ENCODE measurements at places on chromosomes 7 and 10. TPM values are rescaled to one million over a fixed set of nuclear protein-coding genes. Genes with fewer than 3 reads are reported as not detected.

The TUBB8 gene
- polyA plus RNA-seq: 0.59 TPM

The SEPTIN7 gene
- polyA plus RNA-seq: 570 TPM

The CPEB3 gene
- polyA plus RNA-seq: 2.5 TPM

The RGS10 gene
- 42.7 TPM for polyA plus RNA-seq

The MRPS24 gene
- polyA plus RNA-seq: 136 TPM

The ZNF804B gene
- polyA plus RNA-seq: not detected

The OR2A5 gene
- polyA plus RNA-seq: not detected

The PNLIP gene
- polyA plus RNA-seq: not detected

The CALML3 gene
- polyA plus RNA-seq: not detected

The WDFY4 gene
- 78.7 TPM for polyA plus RNA-seq

The HACD1 gene
- polyA plus RNA-seq: not detected

The KEL gene
- polyA plus RNA-seq: not detected

The EPO gene
- polyA plus RNA-seq: not detected

The TMEM140 gene
- polyA plus RNA-seq: 34.7 TPM

The TRPV5 gene
- polyA plus RNA-seq: not detected

The ECHS1 gene
- polyA plus RNA-seq: 117 TPM

The PLEKHS1 gene
- polyA plus RNA-seq: not detected

The SPDYE8 gene
- 0.19 TPM for polyA plus RNA-seq

The HOXA6 gene
- 0.39 TPM for polyA plus RNA-seq

The IQUB gene
- not detected for polyA plus RNA-seq

The EGFR gene
- polyA plus RNA-seq: not detected

The LRIT1 gene
- not detected for polyA plus RNA-seq

The ZNF716 gene
- not detected for polyA plus RNA-seq

The TFEC gene
- 14.7 TPM for polyA plus RNA-seq

The RADIL gene
- polyA plus RNA-seq: not detected

The PCGF5 gene
- polyA plus RNA-seq: 81.7 TPM
